ENCODE measurements at places on chromosomes 13 and 19.

DNA sequence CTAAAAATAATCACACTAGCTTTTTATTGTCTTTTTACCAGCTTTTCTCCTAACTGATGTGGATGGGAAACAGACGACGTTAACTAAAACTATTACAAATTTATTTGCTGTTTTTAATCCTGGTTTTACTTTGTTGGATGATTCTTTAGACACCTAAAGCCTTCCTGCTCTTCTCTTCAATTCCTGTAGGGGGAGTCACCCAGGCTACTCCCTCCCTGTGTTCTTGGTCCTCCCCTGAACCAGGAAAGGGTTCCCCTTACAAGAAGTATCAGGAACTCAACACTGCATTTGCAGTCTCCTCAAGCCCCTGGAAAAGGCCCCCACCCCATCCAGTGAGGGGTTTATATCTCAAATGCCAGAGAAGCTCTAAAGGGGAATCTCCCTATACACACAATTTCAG lies 206.1 kb downstream of the SUCLA2 start:
- no peak for DNase-seq

DNA sequence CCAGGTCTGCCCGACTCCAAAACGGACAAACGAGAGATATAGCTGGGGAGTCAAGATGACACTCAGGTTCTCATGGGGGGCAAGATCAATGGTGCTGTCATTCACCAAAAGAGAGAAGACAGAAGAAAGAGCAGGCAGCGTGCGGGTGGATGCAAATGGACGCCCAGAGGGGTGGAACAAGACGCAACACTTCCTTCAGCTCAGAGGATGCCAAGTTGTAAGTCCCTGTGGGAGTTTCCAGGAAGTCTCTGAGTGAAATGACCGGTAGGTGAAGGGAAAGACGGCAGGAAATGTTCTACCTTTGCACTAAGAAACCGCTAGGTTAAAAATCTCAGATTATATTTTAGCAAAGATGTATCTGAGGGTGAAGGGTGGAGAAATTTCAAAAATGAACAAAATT lies 26.5 kb downstream of the TUBGCP3 start:
- no peak for DNase-seq

DNA sequence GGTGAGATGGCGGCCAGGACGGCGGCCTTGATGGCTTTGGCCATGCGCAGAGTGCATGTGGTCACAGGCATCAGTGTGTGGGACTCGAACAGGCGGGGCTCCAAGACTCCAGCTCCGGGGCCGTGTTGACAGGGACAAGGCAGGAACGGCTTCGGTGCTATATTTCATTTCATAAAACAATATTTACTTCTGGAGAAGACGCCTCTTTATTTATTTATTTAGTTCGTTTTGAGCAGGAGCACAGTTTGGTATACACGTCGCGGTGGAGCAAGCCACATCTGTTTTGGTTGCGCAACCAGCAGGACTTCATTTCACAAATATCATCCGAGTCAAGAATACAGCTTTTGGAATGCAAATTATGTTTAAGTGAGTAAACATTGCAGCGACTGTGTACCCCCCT lies 166.7 kb upstream of the TSHZ3 start:
- no peak for DNase-seq

DNA sequence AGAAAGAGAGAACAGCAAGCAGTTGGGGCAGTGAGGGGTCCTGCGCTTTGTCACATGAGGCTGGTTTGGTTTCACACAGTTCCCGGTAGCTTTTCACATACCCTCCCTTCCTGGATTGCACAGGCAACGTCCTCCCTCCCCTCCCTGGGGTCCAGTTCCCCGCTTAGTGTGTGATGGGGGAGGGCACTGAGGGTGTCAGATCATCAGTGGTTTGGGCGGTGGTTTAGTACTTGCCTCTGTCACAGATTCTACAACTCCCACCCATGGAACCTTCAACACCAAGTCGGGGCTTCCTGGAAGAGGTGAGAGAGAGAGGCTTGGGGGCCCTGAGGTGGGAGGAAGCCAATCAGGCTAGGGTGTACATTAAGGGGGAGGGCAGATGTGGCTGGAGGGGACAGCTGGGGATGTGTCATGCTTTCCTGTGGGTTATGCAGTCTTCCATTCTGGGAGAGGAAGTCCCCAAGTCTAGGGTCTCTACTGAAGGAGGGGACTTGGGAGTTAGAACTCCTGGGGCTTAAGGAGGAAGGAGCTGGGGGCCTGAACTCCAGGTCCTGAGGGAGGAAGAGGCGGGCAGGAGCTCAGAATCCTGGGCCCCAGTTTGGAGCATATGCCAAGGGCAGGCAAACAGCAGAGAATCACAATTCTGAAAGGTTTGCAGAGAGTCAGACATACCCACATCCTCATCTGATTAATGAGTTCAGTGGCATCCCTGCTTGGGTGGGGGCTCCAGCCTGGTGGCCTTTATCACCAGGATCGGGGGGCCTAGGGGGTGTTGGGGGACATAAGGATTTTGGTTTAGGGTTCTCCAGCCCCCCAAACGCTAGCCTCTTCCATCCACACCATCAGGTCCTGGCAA lies at the start of gene NKG7:
Gene NKG7, minus strand, starts transcription at position 6 of the 856 bp plus-strand sequence. CDS start 119 bp downstream, outside the sequence.
- DNase-seq = peak; percentile 42

GRCh38 chr19:49019242-49019932 lies 2.5 kb upstream of the LHB start:
- peak; percentile 64 for DNase-seq

DNA sequence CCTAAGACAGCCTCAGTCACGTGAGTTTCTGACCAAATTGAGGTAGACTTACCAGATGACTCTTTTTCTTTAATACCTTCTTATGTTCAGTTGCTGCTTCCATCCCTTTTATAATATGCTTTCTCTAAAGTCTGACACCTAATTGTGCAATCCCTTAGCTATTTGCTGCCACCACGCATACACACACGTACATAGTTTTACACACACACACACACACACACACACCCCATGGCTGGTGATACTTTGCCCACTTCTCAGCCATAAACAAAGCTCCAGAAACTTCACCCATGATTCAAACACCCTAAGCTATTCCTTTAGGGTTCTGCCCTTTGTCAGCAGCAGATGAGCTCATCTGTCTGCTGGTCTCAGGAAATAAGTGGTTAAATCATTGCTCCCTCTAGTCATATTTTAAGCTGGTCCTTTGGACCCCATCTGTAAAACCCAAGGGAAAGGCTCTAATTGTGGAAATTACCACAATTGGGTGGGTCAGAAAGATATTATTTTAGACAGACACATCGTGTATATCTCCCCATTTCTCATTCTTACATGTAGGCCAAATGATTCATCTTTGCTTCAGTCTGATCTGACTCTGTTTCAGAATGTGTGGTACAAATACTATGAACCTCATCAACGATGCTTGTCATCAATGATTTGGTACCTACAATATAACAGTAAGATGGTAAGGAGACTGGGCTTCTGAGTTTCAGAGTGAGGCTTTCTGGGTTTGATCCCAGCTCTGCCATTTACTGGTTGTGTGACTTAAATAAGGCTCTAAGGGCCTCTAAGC lies 69.2 kb downstream of the NALCN start:
- no peak for DNase-seq

GRCh38 chr19:11973019-11973810 lies 8.4 kb downstream of the ZNF763 start:
- DNase-seq = no peak

DNA sequence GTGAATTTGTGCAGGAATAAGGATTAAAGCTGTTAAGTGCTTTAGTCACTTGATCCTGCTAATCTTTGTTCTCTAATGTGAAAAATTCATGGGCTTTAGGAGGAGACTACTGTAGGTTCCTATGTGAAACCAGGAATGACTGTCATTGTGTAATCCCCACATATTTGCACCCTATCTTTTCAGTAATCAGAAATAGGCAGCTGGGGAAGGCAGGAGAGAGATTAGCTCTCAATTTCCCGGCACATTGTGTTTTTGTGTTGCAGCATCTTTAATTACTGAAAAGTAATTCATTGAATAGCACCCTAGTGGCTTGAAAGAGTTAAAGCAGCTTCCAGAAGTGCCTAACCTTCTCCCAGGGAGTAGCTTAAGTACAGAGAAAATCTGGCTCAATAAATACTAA lies 282.9 kb downstream of the OLFM4 start:
- no peak for DNase-seq

DNA sequence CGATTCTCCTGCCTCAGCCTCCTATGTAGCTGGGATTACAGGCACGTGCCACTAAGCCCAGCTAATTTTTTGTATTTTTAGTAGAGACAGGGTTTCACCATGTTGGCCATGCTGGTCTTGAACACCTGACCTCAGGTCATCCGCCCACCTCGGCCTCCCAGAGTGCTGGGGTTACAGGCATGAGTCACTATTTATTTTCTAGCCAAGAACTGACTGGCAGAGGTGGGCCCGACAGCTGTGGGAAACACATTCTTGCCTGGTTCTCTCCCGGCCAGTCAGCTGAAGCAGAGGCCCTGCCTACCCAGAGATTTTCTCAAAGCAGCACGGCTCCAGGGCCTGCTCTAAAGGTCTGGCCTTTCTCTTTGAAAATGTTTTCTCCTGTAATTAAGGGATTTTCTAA lies 108.0 kb downstream of the KCTD15 start:
- DNase-seq = no peak

DNA sequence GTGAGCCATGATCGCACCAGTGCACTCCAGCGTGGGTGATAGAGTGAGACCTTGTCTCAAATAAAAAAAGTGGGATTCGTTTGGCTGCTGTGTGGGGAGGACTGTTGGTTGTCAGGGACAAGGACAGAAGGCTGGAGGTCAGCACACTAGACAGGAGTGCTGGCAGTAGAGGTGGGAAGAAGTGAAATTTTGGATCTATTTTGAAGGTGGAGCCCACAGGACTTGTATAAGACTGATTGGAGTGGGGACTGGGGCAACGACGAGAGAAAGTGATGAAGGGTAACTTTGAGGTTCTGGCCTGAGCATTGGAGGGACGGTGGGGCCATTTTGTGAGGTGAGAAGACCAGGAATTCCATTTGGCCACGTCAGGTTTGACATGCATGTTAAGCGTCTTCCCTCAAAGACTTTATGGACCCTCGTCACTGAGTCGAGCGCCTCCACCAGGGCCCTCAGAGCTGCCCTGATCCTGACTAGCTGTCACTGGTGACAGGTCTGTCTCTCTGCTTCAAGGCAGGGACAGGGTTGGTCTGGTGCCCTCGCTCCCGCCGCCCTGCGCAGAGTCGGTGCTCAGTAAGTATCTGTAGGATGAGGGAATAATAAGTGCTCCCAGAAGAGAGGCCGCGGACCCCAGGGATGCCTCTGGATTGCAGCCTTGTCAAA lies 673 bp downstream of the CTU1 start:
- DNase-seq = no peak

GRCh38 chr19:32908641-32909190 lies 39.1 kb upstream of the SLC7A9 start:
- no peak for DNase-seq

DNA sequence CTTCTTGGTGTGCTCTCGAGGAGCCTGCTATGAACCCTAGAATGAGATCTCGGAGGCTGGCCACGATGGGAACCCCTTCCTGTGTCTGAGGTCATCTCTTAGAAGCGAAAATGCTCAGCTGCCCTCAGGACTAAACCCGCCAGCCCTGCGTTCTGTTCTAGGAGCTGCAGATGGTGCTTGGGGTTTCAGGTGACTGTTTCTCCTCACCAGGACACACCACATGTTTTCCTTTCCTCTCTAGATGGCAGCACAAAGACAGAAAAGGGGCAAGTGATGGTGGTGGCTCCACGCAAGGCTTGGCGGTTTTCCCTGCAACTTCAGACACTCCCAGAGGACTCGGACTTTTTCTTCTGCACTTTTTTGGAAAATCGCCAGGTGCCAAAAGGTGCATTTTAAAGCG lies 60.1 kb downstream of the RNASEH2B start:
- no peak for DNase-seq

GRCh38 chr19:19315444-19315843 lies 4.9 kb downstream of the SUGP1 start:
- no peak for DNase-seq

DNA sequence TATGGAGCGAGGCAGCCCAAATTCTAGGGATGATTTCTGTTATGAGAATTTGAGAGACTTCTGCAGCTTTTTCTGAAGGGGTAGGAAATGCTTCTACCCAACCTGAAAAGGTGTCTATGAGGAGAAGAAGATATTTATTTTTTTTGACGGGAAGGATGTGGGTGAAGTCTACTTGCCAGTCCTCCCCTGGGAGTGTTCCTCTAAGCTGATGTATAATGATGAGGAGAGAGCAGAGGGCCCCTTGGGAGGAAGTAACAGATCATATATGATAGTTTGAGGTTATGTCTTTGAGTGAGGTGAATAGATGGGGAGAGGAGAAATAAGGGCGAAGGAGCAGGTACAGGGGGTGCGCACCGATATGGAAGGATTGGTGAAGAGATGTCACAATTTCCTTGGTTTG lies 910.6 kb upstream of the SLITRK5 start:
- DNase-seq = no peak

GRCh38 chr13:19674898-19675297 lies 41.4 kb downstream of the MPHOSPH8 start:
- DNase-seq = no peak

- no peak for DNase-seq
These were observed 27.1 kb downstream of the ZNF714 start for GRCh38 chr19:21109116-21109515.

- DNase-seq = no peak
These were observed 618.7 kb upstream of the SGCG start for GRCh38 chr13:22562116-22562515.

DNA sequence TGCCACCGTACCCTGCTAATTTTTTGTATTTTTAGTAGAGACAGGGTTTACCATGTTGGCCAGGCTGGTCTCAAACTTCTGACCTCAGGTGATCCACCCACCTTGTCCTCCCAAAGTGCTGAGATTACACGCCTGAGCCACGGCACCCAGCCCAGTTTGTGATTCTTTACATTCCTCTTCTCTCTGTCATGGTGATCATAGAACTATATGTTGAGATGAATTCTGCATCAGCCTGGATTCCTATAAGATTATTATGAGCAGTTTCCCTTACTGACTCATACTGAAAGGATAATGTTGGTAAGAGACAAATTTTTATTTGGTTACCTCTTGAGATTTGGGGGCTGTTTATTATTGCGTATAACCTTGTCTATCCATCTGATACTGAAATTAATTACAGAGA lies 121.5 kb upstream of the CSNK1A1L start:
- DNase-seq = no peak

DNA sequence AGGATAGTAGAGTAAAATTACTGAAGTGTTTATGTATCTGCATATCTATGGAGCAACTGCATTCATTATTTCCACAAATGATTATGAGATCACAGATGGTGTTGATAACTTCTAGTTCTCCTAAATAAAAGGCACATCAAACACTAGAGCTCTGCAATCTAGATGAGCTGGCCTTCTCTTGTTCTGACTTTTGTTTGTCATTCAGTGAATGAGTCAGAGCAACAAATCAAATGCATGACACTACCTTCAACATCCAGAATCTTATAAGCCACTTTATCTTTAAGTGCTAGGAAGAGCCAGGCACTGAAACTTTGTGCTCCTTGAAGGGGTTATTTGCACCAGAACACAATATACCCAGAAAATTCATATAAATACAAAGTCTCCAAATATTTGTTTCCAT lies 456.0 kb downstream of the PCDH17 start:
- no peak for DNase-seq

GRCh38 chr19:29683009-29683408 lies 17.7 kb downstream of the PLEKHF1 start:
- DNase-seq = no peak
